AG08396 (cell line): ENCODE measurements at places on chromosomes 3 and 15.

GRCh38 chr3:13005301-13005700 is 67.9 kb downstream of the IQSEC1 start:
- no peak for DNase-seq

GRCh38 chr15:50791486-50791885 is 26.0 kb upstream of the SPPL2A start:
- DNase-seq: no peak

DNA sequence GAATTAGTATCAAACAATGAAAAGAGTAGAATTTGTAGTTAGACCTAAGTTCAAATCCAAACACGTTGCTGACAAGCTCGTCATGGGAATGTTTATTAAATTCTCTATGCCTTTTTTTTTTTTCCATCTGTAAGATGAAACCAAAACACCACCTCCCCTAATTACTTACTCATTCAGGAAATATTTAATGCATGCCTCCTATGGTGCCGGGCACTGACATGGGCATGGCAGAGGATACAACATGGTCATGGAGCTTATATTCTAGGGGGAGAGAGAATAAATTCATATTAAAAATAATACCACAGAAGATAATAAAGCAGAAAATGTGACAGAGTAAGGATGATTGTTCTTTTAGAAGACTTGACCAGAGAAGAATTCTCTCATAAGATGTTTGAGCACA is 215.8 kb downstream of the RYR3 start:
- no peak for DNase-seq

- no peak for DNase-seq
Observed at GRCh38 chr15:62611002-62611401, 431.5 kb upstream of the TPM1 start.

- no peak for DNase-seq
Observed at GRCh38 chr3:8491271-8492144, 10.1 kb upstream of the LMCD1 start.

DNA sequence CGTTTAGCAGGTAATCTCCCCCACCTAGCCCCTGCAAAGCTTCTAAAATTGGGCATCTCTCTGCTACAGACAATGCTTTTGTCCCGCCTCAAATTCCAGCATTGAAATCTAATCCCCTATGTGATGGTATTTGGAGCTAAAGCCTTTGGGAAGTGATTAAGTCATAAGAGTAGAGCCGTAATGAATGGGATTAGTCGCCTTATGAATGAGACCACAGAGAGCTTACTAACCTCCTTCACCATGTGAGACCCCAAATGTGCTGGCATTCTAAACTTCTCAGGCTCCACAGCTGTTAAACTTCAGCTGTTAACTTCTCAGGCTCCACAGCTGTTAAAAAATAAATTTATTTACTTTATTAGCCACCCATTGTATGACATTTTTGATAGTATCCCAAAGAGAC is 374.2 kb upstream of the BCHE start:
- no peak for DNase-seq

GRCh38 chr3:180478695-180479094 is 123.3 kb upstream of the TTC14 start:
- no peak for DNase-seq

DNA sequence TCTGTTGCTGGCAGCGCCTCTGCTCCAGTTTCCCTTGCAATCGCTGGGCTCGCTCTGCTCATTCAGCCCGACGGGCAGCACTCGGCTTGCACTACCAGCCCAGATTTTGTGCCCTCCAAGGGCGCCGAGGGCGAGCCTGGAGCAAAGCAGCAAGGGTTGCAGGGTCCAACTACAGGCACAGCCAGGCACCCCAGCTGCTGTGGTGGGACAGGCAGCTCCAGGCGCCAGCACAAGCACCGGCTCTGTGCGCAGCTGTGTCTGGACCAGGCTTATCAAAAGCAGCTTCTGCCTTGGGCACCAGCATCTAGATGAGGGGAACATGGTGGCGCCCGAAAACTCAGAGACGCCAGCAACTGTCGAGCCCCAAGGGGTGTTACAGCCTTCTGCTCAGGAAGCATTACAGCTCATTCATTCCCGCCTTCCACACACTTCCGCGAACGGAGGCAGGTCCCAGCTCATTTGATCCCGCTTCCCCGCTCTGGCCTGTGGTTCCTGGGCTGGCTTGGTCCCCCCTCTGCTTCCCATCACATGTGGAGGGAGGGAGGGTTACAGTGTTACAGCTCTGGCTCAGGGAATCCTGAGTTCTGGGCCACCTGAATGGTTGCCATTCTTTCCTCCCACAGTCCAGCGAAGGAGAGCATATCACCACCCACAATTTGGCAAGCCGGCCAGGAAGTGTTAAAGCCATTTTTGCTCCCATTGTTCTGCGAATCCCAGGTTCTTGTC is 409.9 kb upstream of the ALCAM start:
- DNase-seq: no peak

DNA sequence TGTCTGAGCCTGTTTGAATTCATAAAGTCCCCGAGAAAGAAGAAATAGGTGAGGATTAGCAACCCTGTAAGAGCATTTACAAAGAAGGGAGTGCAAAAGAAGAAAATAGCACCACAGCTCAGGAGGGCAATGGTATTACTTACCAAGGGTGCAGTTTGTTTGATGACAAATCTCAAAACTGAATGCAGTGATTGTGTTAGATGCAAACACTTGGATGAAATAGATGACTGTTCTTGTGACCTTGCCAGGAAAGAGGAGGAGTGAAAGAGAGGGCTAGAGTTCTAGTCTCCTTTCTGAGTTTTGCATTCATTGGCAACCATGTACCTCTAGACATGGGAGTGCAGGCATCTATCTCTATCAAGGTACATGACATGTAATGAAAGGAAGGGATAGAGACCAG is 1030.8 kb upstream of the CFAP20DC start:
- no peak for DNase-seq

- no peak for DNase-seq
Observed at GRCh38 chr3:140614001-140614400, 63.9 kb upstream of the TRIM42 start.

DNA sequence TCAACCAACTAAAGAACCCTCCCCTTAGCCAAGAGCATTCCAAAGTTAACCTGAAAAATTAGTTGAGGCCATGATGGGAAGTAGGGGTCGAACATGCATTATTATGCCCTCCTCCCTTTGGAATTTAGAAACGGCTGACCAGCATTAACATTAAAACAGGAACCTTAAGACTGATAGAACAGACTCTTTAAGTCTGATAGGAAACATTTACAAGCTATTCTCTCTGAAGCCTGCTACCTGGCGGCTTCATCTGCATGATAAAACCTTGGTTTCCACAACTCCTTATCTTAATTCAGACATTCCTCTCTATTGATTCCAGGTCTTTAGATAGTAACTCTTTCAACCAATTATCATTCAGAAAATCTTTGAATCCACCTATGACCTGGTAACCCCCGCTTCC is 331.0 kb downstream of the CGGBP1 start:
- DNase-seq: no peak

DNA sequence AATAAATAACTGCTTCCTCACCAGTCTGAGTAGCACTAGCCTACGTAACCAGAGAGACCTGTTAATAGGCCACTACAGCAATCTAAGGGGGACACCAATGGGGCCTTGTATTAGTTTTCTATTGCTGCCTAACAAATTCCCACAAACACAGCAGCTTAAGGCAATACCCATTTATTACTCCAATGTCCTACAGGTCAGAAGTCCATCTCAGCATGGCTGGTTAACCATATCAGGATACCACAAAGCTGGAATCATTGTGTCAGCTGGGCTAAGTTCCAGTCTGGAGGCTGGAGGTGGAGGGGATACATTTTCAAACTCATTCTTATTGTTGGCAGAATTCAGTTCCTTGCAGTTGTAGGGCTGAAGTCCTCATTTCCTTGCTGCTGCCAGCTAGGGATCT is 331.9 kb downstream of the ULK4 start:
- no peak for DNase-seq

GRCh38 chr3:149180057-149180573 is 41.5 kb downstream of the CP start:
- peak; percentile 85 for DNase-seq

GRCh38 chr3:55297245-55297644 is 189.9 kb downstream of the WNT5A start:
- DNase-seq: no peak

DNA sequence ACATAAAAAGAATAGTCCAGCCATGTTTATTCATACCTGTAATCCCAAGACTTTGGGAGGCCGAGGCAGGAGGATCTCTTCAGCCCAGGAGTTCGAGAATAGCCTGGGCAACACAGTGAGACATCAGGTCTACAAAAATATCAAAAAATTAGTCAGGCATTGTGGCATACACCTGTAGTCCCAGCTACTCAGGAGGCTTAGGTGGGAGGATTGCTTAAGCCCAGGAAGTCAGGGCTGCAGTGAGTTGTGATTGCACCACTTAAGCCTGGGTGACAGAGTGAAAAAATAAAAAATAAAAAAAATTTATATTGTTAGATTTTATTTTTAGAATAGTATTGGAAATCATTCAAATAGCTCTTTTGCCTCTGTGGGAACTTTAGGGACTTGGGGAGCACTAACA is 12.8 kb upstream of the TM4SF1 start:
- DNase-seq: no peak

DNA sequence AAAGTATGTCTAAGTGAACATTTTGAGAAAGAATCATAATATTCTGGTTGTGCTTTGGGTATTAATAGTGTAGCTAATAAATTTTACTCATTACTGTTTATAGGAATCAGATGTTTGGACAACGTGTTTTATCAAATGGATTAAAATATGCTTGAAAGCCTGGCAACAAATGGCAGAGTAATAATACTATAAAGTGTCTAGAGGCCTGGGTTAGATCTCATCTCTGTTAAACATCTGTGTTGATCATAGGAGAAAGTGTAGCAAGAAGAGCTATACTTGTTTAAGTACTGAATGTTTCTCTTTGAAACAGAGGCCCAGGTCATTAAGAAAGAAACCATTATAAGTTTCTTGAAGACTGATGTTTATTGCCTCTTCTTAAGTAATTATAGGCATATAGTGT is 30.5 kb downstream of the VPS8 start:
- no peak for DNase-seq
